ENCODE measurements at places on chromosomes 16 and 17.

- peak; percentile 72 for DNase-seq
Measured at GRCh38 chr17:37701496-37701898, 43.4 kb downstream of the HNF1B start.

DNA sequence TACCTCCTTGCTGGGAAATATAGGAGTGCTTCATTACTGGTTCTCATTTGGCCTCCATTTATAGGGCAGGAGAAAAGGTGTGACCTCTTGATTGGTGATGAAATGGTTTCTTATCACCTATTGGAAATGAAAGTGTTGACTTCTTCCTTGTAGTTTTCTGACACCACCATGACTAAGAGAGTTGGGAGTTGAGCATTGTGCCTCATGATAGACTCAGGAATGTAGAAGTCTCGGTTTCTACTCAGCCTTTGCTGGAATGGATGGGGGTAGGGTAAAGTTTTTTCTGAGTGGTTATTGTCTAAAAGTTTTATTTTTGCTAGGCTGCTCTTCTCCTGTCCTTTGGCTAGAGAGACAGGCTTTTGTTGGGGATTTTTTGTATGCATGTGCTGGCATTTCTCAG lies 117.4 kb downstream of the PHKB start:
- no peak for DNase-seq

GRCh38 chr17:6241996-6242395 lies 171.8 kb downstream of the WSCD1 start:
- DNase-seq = no peak

- no peak for DNase-seq
Measured at GRCh38 chr17:65824901-65825300, 263.5 kb upstream of the AXIN2 start.

DNA sequence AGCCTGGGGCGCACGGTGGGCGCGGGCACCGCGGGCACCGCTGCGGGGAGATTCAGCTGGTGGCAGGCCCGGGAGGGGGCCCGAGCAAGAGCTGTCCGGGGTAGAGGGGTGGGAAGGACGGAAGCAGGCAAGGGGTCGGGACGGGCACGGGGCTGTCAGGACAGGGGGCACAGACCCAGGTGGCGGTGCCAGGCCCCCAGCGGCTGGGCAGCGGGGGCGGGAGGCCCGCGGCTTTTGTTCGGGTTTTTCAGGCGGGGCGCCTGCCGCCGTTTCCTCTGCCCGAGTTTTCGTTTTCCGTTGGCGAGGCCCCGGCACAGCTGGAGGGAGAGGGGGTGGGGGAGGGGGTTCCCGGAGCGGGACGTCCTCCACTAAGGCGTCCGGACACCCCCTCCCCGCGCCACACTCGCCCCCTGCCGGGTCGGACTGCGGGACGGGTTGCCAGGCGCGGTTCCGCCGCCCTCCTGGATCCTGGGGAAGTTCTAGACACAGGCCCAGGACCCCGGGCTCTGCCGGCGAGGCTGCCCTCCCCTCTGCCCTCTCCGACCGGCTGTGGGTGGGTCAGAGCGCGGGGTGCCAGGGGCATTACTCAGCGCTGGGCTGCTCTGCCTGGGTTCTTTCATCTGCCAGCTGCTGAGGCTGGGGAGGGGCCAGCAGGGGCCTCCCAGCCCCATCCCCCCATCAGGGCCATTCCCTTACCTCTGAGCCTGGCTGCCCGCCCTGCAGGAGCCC lies 543 bp downstream of the ARHGAP23 start:
- DNase-seq = peak; percentile 76

GRCh38 chr16:78252757-78253156 lies 153.3 kb downstream of the WWOX start:
- no peak for DNase-seq

DNA sequence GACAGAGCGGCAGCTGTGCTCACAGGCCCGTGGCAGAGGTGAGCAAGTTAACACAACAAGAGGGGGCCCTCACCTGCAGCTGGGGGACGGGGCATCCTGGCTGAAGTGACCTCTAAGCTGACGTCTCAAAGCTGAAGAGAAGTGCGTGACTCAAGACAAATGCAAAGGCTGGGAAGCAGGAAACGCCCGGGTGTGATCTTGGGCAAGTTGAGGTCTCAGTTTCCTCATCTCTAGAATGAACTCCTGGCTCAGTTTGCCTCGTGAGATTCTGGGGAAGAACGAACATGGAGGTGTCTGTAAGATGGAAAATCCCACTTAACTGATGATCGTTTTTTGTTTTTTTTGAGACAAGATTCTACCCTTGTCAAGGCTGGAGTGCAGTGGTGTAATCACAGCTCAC lies 40.1 kb upstream of the C1QL1 start:
- DNase-seq = no peak

DNA sequence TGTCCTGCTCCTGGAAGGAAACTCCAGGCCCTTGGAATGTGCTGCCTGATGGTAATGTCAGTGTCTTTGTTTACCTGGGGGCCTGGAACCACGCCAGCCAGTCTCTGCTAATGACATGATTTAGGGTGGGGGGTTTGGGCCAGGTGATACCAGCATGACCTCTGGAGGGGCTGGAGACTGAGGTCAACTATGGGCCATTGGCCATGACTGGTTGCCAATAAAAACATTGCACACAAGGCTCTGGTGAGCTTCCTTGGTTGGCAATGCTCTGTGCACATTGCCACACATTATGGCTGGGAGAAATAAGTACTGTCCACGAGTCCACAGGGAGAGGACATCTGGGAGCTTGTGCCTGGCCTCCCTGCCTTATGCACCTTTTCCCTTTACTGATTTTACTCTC lies 52.5 kb downstream of the LITAF start:
- DNase-seq = no peak

GRCh38 chr17:8068736-8069586 lies 18.6 kb downstream of the ALOX12B start:
- peak; percentile 74 for DNase-seq

- DNase-seq = no peak
Measured at GRCh38 chr16:2954656-2955381, 9.3 kb upstream of the KREMEN2 start.

DNA sequence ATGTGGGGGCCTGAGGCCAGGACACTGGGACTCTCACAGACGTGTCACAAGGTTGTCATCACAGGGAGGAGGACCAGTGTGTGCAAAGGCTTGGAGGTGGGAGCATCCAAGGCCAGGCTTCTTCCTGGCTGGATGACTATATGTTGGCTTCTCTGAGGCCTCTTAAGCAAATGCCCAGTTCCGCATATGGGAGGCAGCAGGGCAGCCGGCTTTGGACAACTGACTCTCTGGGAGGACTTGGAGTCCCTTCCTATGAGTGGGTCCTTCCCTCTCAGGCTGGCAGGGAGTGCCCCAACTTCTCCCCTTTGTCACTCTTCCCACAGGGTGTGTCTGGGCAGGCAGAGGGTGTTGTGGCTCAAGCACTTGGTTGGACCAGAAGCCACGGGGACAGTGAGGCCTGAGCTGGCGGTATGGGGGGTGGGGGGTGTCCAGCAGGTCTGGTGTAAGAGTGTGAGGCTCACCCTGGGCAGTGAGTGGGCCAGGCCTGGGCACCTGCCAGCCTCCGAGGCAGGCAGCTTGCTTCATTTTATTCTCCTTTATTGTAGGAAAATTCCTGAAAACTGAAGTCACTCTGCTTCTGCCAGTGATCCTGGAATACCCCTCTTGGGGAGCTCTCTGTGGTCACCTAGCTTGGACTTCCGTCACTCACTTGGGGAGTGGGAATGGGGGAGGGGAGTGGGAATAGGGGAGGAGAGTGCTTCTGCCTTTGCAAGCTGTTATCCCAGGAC lies 14.9 kb downstream of the ADGRG1 start:
- peak; percentile 78 for DNase-seq

DNA sequence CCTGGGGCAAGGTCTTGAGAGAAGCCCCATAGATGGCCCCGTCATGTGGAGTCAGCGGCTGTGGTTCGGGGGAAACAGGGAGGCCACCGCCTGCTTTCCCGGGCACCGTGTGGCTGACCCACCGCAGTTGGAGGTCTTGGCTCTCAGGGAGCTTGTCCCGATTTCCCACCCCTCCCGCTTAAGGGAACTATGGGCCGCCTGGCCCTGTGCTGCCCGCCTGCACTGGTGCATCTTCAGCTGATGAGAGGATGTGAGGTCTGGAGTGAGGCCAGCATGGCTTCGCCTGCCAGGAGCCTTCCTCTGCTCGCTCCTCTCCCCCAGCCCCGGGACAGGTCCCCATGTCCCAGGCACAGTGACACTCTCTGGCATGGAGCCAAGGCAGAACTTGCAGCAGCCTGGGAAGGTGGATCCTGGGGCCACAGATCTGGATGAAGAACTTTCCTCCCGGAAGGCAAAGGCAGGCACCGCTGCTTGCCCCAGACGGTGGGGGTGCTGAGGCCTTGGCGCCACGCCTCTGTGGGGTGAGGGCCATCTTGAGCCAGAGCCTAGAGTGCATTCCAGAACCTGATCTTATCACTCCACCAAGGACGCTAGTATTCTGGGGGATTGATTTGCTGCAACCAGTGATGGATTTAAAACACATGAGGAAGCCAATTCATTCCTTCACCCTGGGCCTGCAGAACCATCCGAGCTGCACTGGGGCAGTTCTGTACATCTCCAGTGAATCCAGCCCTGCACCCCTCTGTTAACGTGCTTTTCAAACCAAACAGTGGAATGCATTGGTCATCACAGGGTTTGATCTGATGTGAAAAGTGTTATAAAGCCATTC lies 178.6 kb upstream of the TNRC6C start:
- DNase-seq = no peak

DNA sequence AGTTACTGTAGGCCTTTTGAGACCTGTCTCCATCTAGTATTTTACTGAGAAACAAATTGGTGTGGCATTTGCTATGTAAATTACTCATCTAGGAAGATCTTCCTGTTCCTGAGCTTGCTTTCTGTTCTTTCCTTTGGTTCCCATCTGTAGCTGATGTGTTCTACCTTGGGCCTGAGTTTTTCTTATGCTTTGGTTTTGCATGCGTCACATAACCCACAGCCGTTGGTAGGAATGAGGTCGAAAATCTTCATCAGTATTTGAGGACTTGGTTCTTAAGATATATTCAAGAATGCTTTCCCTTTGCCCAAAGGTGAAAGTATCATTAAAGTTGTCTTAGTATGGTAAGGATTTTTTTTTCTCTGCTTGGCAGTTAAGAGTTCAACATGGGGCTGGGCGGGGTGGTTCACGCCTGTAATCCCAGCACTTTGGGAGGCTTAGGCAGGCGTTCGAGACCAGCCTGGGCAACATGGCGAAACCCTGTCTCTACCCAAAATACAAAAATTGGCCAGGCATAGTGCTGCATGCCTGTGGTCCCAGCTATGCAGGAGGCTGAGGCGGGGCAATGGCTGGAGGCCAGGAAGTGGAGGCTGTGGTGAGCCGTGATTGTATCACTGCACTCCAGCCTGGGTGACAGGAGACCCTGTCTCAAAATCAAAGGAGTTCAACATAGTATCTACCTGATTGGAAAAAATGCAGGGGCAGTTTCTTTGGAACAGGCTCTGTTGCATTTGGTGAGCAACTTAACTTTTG lies 28.8 kb downstream of the IST1 start:
- DNase-seq = no peak

DNA sequence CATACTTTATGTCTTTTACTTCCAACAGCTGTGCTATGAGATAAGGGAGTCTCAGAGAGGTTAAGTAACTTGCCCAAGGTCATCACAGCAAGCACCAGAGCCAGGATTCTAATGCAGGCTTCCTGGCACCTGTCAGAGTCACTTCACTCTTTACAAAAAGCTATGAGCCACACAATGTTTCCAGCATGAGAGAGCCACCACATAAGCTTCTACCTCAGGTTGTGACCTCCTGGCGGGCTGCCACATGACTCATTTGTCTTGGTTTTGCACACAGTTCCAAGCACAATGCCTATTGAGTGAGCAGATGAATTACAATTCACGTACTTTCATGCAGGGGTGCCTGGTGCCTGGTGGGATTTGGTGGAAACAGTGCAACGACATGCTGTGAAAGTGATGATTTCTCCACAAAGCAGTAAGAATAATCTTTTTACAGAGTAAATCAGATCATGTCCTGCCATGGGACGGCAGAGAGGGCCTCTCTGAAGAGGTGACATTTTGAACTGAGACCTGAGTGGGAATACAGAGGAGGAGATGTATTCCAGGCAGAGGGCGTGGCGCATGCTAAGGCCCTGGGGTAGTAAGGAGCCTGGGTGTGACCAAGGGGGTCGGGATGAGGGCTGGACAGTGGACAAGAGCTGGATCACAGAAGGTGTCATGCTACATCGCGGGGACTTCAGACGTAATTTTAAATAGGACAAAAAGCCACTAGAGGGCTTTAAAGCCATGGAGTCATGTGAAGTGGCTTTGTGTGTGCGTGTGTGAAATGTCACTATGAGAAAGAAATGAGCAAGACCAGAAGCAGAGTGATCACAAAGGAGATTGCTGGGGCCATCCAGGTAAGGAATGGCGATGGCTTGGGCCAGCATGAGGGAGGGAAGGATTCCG lies 53.4 kb downstream of the CACNG3 start:
- DNase-seq = no peak

DNA sequence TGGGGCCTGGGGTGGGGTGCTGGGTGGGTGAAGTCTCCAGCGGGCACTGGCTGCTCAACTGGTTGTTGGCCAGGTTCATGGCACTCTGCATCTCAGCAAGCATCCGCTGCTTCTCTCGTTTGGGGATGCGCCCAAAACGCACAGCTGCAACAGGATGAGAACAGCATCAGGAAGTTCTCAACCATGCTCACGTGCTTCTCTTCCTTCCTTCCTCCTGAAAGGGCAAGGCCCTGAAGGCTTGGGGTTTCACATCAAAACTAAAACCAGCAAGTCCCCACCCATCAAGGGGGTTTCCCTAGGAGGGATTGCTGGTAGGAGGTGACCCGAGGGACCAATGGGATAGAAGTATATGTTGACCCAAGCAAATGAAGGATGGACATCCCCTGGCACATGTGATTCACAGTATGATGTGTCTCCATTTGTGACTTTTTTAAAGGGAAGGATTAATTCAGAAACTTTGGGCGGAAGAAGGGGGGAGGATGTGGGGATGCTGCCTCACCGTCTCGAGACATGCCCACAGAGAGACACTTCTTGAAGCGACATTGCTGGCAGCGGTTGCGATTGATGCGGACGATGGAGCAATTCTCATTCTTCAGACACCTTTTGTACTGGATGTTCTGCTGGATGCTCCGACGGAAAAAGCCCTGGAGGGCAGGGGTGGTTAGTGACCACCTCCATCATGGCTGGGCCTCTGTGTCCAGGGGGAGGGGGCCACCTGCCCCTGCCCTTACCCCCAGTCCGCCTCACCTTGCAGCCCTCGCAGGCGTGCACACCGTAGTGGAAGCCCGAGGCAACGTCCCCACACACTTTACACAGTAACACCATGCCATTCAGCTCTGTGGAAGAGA lies 4.2 kb downstream of the NR1D1 start:
- no peak for DNase-seq
